ENCODE measurements at places on chromosomes 3 and 15.

- peak; percentile 80 for DNase-seq
Observed at GRCh38 chr3:159114582-159114981, 312.7 kb downstream of the MFSD1 start.

DNA sequence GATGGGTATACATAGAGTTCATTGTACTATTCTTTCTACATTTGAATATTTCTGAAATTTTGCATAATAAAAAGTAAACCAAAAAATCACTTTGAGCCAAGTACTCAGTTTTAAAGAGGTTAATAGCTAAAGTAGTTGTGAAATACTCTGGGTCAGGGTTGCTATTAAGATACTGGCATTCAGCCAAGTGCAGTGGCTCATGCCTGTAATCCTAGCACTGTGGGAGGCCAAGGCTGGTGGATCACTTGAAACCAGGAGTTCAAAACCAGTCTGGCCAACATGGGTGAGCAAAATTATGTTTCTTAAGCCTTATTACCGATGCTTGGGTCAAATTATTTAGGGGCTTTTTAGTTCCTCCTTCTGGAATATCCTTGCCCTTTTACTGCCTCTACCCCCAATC, 122.0 kb upstream of the MELTF start:
- DNase-seq: no peak

GRCh38 chr15:76153241-76154197, 93.7 kb downstream of the TMEM266 start:
- DNase-seq: no peak

- DNase-seq: no peak
Observed at GRCh38 chr15:51289290-51289689, 49.1 kb downstream of the CYP19A1 start.

- DNase-seq: no peak
Observed at GRCh38 chr3:113556316-113556945, 24.1 kb downstream of the SIDT1 start.

DNA sequence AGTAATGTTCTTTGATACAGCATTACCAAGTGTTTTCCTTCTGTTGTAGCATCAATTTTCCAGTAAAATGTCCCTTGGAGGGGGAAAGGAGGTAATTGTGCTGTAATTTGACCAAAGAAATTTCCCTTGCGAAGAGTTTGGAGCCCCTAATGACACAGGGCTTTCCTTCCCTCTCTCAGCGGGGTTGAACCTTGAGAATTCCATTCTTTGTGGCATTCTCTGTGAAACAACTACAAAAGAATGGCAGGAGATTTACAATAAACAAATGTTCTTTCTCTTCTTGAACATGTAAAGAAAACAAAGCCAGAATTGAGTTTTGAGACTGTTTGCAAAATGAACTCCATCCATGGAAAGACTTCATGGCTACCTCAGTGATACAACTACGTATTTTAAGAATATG, 53.4 kb downstream of the SIDT1 start:
- no peak for DNase-seq

- DNase-seq: no peak
Observed at GRCh38 chr15:99122831-99123712, 18.2 kb downstream of the SYNM start.

DNA sequence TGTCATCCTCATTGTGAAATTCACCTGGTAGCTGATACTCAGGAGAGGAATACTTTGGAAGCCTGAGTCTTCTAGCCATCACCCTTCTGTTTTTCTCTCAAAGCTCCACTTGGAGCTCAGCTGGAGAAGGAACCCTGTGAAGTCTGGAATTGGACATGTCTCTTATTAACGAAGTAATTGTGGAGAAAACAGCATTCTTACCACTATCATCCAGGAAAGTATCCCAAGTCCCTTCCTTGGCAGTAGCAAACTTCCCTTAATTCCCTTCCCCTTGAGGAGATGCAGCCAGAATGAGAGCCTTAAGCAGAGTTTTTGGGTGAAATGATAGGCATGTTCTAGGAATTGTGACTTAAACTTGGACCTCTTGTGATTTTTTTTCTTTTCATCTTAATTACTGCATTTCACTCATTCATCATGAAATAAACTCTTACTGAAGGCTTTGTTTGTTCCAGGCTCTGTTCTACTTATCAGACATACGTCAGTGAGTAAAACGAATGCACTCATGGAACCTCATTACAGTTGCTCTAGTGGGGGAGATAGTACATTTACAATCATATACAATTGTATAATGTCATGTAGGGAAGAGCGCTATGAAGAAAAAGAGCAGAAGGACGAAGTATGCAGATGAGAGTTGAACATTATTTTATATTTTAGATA, 30.5 kb upstream of the TCF12 start:
- no peak for DNase-seq
